Parietal lobe (tissue), 2 donors: ENCODE measurements at places on chromosomes 6 and 20. TPM values are rescaled to one million over a fixed set of nuclear protein-coding genes. Genes with fewer than 3 reads are reported as not detected.

The SDC4 gene
- total RNA-seq: 0.94 TPM

The UBD gene
- total RNA-seq: not detected

The KCNK5 gene
- not detected for total RNA-seq

The KHDC1 gene
- 5.6 TPM for total RNA-seq

The SRXN1 gene
- 9.7 TPM for total RNA-seq

The VARS2 gene
- 41.9 TPM for total RNA-seq

The PDE10A gene
- 92.0 TPM for total RNA-seq

The OOEP gene
- total RNA-seq: not detected

The HSPA1L gene
- total RNA-seq: 3.1 TPM

The MRPL14 gene
- total RNA-seq: 30.7 TPM

The RPS10 gene
- total RNA-seq: 746 TPM

The DCDC2 gene
- 1.3 TPM for total RNA-seq

The C2 gene
- total RNA-seq: 3.1 TPM

The SLC18B1 gene
- 9.7 TPM for total RNA-seq

The NRN1 gene
- total RNA-seq: 13.1 TPM

The HLA-DPB1 gene
- total RNA-seq: 1.9 TPM

The WFDC9 gene
- total RNA-seq: not detected

The COL11A2 gene
- 3.4 TPM for total RNA-seq

The SLC22A1 gene
- total RNA-seq: 0.31 TPM

The LY6G6C gene
- not detected for total RNA-seq

The TP53TG5 gene
- total RNA-seq: 1.9 TPM

The SOX4 gene
- 272 TPM for total RNA-seq

The EIF6 gene
- total RNA-seq: 67.6 TPM

The CNBD2 gene
- 4.1 TPM for total RNA-seq

The PNRC1 gene
- total RNA-seq: 81.7 TPM

The PDE7B gene
- 6.6 TPM for total RNA-seq
